ENCODE measurements at places on chromosomes 1 and 21. TPM values are rescaled to one million over a fixed set of nuclear protein-coding genes. Genes with fewer than 3 reads are reported as not detected.

DNA sequence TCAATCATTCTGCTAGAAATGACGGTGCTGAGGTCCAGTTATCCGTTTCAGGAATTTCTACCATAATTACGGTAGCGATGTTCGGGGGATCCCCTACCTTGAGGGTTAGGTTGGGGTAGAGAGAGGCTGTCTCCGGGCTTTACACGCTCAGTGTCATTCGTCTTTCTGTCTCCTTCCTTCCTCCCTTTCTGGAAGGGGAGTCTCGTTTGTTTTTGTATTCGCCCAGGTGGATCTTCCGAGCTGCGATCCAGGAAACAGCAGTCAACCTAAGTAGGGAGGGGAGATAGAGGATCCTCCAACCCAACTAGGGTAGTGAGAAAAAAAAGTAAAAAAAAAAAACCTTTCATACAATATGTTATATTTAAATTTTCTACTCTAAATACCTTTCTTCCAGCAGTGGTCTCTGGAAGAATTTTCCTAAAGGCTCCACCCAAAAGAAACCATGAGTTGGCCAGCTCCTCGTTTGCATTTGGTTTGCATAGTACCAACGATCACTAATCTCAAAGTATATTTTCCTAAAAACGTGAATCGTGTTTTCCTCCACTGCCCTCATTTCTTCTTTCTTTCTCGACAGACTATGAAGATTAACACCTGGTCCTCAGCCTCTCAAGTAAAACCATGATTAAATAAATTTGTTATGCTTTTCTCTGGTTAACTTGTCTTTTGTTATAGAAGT lies 611 bp upstream of the PIK3C2B start:
- no peak for DNase-seq

DNA sequence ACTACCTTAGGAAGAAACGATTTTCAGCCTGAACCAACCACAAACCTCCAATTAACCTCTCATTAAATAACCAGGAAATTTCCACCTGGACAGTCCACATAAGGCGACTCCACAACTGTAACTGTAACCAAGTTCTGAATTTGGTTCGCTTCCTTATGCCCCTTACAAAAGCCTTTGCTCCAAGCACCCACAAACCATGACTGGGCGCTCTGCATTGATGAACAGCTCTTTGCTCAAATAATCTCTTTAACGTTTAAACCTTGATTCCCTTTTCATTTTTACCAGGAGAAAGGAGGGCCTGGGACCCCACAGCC lies 38.2 kb upstream of the ZNF124 start:
- no peak for DNase-seq

DNA sequence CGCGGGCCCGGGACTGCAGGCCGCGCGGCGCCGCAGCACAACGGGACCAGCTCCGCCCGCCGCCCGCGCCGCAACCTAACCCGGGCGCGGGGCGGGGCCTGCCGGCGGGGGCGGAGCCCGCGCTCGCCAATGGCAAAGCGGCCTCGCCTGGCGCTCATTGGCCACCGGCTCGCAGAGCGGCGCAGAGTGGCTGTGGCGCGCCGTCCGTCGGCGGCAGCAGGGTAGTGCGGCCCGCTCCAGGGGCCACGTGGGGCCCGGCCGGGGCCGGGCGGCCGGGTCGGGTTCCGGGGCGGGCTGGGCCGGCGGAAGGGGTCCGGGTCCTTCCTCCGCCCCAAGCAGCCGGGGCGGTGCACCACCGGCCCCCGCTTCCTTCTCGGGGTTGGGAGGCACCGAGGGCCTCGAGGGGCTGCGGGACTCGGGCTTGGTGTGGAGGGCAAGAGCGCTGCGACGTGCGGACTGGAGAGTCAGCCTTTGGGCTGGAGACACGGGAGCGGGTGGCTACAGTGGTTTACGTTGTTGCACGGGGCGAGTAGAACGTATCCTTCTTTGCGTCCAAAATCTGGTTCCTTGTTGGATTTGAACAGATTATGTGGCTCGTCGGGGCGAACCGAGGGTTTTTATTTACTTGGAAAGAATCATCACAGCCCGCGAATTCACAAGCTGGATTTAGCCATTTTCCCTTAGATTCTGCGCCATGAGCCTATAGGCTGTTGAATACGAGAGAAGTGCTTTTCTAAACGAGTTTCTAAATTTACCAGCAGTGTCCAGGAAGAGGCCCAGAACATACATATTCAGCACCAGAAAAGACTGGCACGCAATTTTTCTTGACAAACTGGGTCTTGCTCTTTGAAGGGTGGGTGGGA lies at the start of gene SRM:
Gene SRM, minus strand, starts transcription at position 51 of the 863 bp plus-strand sequence. CDS start 75 bp downstream, outside the sequence.
- DNase-seq, result peak; percentile 93

- DNase-seq, result peak; percentile 69
Observed at GRCh38 chr1:151905070-151905442, 4.3 kb downstream of the THEM4 start.

DNA sequence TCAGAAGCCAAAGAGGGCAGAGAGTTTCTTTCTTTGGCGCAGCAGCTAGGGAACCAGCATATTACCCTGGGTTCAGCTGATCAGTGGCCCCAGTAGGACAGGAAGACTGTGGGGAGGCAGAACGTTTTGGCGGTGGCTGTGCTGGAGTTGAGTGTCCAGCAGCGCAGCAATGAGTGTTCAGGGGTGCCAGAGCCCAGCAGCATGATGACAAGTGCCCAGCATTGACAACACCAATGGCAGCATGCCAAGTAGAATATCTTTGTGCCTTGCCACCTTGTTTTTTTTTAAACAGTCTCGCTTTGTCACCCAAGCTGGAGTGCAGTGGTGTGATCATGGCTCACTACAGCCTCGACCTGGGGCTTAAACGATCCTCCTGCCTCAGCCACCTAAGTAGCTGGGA lies 106.7 kb upstream of the CDC42BPA start:
- DNase-seq, result no peak

GRCh38 chr1:227781314-227781930 lies 34.1 kb upstream of the PRSS38 start:
- DNase-seq, result peak; percentile 72

- DNase-seq, result no peak
Observed at GRCh38 chr1:119397986-119398385, 17.0 kb upstream of the HSD3B2 start.

- DNase-seq, result peak; percentile 52
Observed at GRCh38 chr1:205488074-205488723, 16.3 kb upstream of the CDK18 start.

GRCh38 chr1:38584448-38585355 lies 274.9 kb downstream of the RRAGC start:
- no peak for DNase-seq

GRCh38 chr1:73839922-73840321 lies 358.1 kb downstream of the LRRIQ3 start:
- DNase-seq, result no peak

DNA sequence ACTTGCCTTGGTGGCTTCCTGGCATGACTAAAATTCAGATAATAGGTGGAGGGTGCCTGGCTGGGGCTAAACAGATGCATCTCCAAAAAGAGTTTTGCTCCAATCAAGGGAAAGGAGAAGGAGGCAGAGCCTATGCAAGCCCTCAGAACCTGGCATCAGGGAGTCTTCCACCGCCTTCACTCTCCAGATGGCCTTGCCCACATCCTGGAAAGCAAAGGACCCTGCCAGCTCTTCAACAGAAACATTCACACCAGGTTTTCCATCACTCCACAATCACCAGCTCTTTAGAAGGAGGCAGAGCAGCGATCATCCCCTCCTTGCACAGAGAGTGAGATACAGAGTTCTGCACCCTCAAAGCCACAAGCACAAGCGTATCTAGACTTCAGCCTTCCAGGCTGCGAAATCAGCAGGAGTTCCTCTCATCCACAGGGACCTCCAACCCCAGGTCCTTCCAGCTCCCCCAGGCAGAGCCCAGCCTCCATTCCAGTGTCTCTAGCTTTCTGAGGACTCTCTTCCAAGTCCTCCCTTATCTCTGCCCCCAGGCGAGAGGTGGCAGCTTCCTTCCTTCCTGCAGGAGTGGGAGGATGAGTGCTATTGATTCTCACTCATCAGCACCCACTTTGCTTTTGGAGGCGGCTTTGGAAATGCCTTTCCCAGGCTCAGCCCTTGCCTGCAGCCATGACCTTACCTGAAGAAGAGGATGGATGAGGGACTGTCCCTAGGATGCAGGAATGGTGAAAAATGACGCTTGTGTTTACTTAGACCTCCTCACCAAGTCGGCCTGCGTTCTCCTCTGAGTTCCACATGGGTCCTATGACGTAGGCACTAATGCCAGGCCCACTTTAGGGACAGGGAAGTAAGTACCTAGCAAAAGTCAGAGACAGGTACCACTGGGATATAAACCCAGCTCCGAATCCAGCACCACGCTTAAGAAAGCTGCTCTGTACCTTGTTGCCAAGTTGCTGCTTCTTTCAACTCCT lies 75.4 kb downstream of the RIPK4 start:
- no peak for DNase-seq

- no peak for DNase-seq
Observed at GRCh38 chr1:93976291-93976690, 67.1 kb upstream of the GCLM start.

- DNase-seq, result no peak
Observed at GRCh38 chr1:15621975-15622374, 4.7 kb downstream of the DDI2 start.

DNA sequence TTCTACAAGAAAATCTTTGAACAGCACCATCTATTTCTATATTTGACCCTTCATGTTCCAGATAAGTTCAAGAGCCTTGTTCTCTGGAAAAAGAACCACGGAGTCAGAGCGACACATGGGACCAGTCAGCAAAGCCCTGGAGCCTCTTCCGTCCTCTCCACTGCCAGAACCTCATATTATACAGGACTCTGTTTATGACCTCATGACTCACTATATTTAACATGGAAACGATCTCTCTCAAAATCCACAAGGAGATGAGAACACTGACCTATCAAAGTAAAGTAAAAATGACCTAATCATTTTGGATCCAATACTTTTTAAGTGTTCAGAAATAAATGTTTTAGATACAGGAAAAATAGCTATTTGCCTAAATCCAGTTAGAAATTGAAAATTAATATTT lies 124.6 kb upstream of the KRTAP19-8 start:
- DNase-seq, result no peak

GRCh38 chr1:41977326-41977725 lies 58.6 kb upstream of the HIVEP3 start:
- peak; percentile 34 for DNase-seq

DNA sequence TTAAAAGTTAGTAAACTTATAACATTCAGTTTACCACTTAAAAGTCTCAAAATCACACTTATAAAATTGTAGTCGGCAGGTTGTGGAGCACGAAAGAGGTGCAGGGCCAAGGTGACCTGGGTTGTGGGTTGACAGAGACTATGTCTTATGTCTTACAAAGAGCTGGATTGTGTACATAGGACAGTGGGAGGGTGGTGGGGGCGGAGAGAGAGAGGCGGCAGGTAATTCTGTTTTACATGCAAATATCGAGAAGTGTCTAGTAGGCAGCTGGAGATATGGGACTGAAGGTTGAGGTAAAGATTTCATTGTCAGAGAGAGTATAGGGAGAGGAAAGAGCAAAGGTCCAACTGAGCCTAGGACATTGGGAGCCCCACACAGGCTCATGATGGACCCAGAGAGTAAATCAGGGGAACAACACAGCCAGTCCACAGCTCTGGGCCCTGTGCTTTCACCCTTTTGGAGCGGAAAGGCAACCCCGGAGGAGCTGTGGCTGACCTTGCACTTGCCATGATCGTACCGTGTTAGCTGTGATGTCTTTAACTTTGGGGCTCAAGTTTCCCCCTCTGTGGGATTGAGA lies 28.1 kb upstream of the ZBTB18 start:
- DNase-seq, result no peak

GRCh38 chr1:228740543-228741317 lies 5.5 kb downstream of the RHOU start:
- DNase-seq, result no peak

DNA sequence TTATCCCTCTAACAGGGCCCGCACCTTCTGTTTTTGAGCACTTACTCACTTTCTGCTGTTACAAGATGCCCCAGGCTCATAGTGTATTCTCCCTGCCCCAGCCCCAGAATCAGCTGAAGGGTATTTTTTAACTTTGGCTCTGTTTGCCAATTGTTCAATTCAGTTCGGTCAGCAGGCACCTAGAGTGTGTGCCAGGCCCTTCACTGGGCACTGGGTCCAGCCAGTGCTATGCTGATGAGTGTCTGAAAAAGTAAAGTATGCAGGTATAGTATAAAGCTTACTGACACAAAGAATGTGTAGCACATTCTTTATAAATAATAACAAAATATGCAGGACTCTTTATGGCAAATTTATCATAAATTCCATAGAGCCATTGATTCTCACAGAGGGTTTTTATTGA lies 35.0 kb downstream of the FHAD1 start:
- no peak for DNase-seq

GRCh38 chr1:178542554-178543289 lies 29.8 kb downstream of the TEX35 start:
- DNase-seq, result peak; percentile 83

DNA sequence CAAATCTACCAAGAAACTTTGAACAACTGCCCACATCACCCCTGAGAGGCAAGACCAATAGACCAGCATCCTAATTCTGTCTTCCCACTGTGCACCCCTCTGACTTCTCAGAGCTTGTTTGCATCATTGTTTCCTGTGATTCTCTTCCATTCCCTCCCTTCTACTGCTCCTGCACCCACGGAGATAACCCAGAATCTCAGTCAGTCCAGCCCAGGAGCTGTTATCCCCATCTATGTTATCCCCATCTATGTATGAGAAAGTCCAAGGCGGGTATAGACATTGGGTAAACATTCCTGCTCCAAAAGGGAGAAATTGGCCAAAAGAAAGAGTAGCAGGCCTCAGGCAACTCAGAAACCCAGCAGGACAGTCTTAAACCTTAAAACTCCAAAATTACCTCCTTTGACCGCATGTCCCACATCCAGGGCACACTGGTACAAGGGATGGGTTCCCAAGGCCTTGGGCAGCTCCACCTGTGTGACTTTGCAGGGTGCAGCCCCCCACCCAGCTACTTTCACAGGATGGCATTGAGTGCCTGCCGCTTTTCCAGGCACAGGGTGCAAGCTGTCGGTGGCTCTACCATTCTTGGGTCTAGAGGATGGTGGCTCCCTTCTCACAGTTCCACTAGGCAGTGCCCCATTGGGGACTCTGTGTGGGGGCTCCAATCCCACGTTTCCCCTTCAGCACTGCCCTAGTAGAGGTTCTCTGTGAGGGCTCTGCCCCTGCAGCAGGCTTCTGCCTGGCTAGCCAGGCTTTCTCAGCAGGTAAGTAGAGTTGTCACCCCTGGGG lies 414.8 kb downstream of the NPHP4 start:
- no peak for DNase-seq

DNA sequence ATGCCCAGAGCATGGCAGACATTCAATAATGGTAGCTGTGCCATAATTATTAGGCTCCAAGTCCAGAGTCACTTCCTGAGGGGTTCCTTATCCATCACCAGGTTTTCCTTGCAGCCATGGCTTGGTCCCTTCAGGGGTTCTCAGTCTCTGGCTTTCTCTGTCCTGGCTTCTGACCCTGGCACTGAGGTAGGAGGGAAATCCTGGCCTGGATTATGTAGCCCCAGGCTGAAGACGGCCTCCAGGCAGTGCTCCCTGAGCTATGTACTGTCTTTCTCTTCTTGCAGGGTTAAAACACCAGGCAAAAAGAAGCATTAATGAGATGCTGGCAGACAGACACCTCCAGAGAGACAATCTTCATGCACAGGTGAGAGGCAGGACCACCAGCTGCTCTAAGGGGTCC lies 9.5 kb upstream of the PADI3 start:
- no peak for DNase-seq

The SERPINC1 gene
- 0.26 TPM for total RNA-seq

The WRAP73 gene
- total RNA-seq, result 20.1 TPM

The SDC3 gene
- 27.9 TPM for total RNA-seq

The PTPN14 gene
- 20.7 TPM for total RNA-seq

The SLC1A7 gene
- total RNA-seq, result 1.1 TPM

The IQCC gene
- total RNA-seq, result 6.3 TPM

The RIMS3 gene
- total RNA-seq, result 4.1 TPM

The HSD3B1 gene
- not detected for total RNA-seq

The ORC1 gene
- 0.94 TPM for total RNA-seq

The RYR2 gene
- 2.9 TPM for total RNA-seq

The NPHS2 gene
- not detected for total RNA-seq

Measured in upper lobe of left lung (tissue), 6 donors.